ENCODE measurements at places on chromosomes 4 and X.

GRCh38 chr4:126109836-126110235 lies 795.1 kb downstream of the FAT4 start:
- DNase-seq = no peak

- DNase-seq = no peak
Measured at GRCh38 chrX:65690057-65690855, 22.8 kb downstream of the MSN start.

GRCh38 chrX:135981010-135981409 lies 4.2 kb upstream of the SLC9A6 start:
- DNase-seq = no peak

DNA sequence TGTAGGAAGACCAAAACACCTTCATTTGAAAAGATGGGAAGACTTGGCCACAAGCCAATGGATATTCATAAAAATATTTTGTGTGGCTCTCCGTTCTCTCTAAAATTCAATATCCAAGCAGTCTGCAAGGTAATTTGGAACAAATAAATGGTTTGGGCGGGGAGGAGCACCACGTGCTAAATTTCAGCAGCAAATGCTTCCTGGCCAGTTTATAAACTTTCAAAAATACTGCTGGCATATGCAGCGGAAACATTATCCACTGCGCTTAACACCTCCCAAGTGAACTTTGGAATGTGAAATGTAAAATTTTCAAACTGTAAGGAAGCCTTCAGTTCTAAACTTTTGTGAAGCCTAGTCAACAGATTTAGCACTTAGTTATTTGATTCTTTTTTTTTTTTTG lies 191.0 kb downstream of the NSUN7 start:
- DNase-seq = no peak

DNA sequence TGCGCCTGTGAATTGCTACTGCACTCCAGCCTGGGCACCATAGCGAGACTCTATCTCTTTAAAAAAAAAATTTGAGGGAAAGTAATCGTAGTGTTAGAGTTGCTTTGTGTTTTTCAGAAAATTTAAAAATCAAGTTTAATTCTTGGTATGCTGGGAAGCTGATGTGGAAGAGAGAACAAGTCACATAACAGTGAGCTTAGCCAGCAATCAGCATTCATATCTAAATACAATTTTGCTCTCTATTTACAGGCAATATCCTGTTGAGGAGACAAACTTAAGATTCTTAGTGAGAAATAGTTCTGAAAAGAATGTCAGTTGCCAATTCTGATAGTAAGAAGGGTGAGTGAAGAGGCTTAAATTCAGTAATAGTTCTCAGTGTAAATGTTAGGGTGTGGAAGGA lies 9.6 kb upstream of the NDUFC1 start:
- no peak for DNase-seq

DNA sequence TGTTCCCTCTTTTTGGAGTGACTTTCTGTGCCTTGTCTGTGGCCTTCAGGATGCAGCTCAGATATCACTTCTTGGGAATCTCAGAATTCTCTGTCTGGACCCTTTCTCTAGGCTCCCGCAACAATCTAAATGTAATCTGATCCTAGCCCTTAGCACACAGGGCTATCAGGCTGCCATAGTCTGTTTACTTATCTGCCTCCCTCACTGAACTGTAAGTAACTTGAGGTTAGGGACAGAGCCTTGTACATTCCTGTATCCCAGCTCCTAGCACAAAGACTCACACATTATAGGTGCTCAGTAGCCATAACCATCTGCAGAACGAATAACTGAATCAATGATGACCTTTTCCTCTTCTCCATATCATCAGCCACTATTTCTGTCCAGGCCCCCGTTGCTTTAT lies 69.5 kb downstream of the RTL9 start:
- no peak for DNase-seq

- no peak for DNase-seq
Measured at GRCh38 chr4:104815665-104816064, 321.0 kb upstream of the CXXC4 start.

GRCh38 chr4:38785041-38785790 lies 2.4 kb upstream of the TLR10 start:
- DNase-seq = no peak

GRCh38 chr4:38605753-38606586 lies 58.0 kb upstream of the KLF3 start:
- DNase-seq = no peak

GRCh38 chrX:42442745-42443144 lies 335.2 kb downstream of the PPP1R2C start:
- no peak for DNase-seq

DNA sequence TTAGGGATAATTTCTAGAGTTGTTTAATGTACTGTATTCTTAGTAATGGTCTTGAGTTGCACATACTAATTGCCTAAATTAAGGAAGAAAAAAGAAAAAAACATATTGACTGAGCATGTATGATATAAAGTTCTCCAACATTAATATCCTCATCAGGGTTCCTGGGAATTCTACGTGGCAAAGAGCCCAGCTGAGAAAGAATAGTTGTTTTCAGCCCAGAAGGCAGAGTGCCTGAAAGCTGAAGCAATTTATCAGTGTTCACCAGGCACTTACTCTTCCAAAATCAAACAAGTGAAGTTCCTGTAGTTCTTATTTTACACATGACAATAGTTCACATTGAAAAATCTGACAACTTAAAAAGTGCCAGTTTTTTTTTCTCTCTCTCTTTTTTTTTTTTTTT lies 27.7 kb downstream of the YIPF7 start:
- no peak for DNase-seq

DNA sequence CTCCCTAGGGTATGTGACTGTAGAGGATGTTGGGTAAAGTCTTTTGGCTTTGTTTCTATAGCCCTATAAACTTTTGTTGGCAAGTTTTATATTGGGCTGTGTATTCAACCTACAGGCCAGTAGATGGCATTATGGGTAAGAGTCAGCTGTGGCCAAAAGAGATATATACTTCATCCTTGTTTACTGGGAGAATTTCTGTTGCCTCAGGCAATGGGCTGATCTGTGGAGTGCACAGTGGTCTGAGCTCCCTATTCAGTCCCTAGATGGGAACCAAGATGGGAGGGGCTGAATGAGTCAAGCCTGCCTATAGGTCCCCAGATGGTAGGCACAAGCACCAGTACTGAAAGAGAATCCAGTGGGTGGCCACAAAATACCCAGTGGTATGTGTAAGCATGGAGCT lies 580.6 kb downstream of the EPHA5 start:
- DNase-seq = no peak

DNA sequence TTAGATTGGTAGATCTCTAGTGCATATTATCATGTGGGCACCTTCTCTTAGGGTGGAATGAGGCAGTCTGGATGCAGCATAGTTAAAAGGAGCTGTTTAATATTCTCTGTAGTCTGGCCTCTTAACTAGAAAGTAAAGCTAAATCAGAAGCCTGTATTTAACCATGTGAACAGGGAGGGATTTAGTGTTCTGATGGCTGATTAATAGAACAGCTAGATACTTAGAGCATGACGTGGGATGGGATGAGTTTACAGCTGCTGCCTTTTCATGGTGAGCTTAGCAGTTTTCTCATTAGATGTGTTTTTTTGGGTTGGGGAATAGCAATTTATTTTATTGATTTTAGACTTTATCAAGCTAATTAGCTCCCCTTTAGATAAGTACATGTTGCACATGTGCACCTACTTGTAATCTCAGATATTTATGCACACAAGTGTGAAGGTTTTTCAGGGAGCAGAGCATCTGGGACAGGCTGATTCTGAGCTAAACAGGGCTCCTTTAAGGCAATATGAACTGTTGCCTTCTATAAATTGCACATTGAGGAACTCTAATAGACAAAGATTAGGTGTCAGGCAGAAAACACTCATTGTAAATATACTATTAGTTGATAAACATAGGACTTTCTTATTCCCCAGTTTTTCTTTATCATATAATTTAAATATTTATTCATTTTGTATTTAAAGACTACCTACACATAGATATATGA lies 34.1 kb downstream of the YIPF6 start:
- DNase-seq = no peak

DNA sequence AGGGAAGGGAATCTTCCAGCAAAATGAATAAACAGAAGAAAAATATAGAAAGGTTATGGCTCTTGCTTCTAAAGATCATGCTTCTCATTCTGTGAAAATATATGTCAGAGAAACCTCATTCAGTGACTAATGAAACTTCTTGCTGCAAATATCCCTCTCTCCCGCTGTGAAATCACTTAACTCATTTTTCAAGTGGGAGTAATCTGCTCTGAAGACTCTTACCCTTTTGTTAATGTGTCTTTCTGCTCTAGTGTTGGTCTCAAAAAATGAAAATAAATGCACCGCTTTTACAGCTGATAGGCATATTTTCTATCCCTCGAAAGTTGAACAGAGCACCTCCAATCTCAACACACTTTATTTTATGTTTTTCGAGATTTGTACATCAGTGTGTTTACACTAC lies 252.3 kb downstream of the NLGN4X start:
- DNase-seq = no peak

DNA sequence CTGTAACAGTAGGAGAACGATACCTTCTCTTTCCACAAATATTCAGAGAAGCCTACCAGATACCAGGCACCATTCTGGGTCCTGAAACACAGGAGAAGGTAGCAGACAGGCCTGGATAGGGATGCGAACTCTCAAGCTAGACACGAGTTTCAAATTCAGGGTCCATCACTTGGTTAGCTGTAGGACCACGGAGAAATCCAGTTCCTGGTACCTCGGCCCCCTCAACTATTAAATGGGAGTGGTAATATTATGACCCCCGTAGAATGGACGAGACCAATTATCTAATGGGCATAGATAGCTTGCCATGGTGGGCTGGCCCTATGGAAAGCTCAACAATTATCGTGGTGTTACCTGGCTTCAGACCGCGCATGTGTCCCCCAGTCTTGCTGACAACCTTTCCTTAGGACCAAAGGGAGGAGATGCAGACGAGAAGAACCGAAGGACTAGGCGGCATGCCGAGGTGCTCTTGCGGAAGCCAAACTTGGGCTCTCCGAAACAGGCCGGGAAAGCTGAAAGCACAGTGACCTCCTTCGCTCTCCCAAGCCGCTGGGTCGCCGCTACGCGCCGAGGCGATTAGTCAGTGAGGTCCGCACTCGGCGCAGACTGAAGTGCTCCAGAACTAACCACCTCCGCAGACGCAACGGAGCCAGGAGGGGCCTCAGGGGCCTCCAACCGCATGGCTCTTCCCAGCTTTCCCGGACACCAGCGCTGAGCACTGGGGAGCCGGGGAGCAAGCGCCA lies 19.6 kb downstream of the NKX3-2 start:
- no peak for DNase-seq

GRCh38 chrX:112003909-112004308 lies 78.7 kb downstream of the TRPC5 start:
- no peak for DNase-seq

DNA sequence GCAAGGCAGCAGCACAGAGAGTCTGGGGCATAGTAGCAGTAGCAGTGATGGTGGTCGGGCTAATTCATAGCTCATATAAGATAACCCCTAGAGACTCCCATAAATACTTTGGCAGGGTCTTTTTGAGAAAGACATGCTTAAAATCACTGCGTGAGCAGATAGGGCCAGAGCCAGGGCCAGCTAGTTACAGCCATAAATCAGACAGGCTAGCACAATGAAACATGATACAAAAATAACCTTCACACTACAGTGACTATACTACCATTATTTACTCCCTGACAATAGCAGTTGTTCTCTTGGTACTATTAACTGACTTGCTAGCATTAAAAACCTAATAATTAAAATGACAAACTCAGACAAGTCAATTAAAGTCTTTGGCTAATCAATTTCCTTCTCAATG lies 295.9 kb downstream of the SMARCA1 start:
- DNase-seq = no peak

- DNase-seq = no peak
Measured at GRCh38 chr4:106704253-106704870, 331.8 kb downstream of the DKK2 start.

- DNase-seq = no peak
Measured at GRCh38 chr4:74625981-74626380, 168.3 kb downstream of the BTC start.

GRCh38 chrX:35382966-35383365 lies 415.2 kb upstream of the MAGEB16 start:
- no peak for DNase-seq

GRCh38 chr4:135244056-135244455 lies 1042.5 kb upstream of the PABPC4L start:
- no peak for DNase-seq
